ENCODE measurements at places on chromosomes 1 and 21.

- DNase-seq: no peak
These were observed 304.9 kb downstream of the HHAT start for GRCh38 chr1:210633636-210634035.

GRCh38 chr1:117096951-117097408 is 24.6 kb downstream of the TRIM45 start:
- no peak for DNase-seq

DNA sequence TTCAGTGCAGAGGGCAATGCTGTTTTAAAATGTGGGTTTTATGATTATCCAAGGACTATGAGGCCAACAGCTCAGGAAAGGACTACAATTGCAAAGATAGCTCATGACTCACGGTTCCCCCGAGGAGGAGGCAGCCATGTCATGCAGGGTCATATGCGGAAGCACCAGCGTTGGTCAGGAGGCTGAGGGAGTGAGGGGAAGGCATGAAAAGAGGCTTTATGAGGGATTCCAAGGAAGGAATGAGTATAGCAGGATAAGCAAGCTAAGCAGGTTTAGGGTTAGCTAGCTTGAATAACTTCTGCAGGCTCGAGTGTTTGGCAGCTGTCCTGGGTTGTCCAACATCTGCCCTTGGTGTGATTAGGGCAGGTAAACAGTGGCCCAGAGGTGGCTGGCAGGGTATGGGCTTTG is 495.1 kb downstream of the SETD4 start:
- DNase-seq: no peak

GRCh38 chr1:205122489-205122882 is 708 bp upstream of the RBBP5 start:
- no peak for DNase-seq

GRCh38 chr1:33358795-33359503 is 38.1 kb upstream of the A3GALT2 start:
- no peak for DNase-seq

- no peak for DNase-seq
These were observed 709 bp downstream of the TNFRSF14 start for GRCh38 chr1:2556678-2557481.

- DNase-seq: no peak
These were observed 54.7 kb upstream of the TRIM67 start for GRCh38 chr1:231107151-231107550.

- no peak for DNase-seq
These were observed 3.8 kb downstream of the BCL9 start for GRCh38 chr1:147545133-147545532.

- no peak for DNase-seq
These were observed 17.8 kb downstream of the ARHGEF16 start for GRCh38 chr1:3472088-3472850.

DNA sequence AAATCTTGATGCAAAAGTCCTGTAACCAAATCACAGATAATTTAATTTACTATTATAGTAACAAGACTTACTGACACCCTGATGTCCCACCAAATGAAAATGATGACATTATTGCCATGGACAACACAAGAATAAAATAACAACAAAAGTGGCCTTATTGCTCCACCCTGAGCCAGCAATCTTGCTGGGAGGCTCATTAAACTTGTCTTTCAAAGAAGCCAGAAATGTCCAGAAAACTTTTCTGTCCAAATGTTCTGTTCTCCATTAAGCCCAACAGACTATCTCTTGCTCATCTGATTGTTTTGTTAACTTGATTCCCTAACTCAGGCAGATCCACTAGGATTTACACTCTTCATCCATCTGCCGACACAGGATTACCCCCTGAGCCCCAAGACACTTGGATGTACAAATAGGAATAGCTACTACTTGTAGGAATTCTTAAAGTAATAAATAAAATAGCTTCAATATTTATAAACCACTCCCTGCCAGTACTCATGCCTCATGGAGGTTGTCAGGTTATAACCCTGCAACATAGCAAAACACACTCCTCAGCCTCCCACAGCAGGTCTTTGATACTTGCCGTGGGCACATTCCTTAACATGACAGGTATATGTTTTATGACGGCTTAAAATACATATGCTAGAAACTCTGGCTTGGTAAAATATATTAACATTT is 84.9 kb downstream of the PTPN14 start:
- DNase-seq: no peak

GRCh38 chr1:166197141-166197540 is 30.3 kb upstream of the FAM78B start:
- no peak for DNase-seq

DNA sequence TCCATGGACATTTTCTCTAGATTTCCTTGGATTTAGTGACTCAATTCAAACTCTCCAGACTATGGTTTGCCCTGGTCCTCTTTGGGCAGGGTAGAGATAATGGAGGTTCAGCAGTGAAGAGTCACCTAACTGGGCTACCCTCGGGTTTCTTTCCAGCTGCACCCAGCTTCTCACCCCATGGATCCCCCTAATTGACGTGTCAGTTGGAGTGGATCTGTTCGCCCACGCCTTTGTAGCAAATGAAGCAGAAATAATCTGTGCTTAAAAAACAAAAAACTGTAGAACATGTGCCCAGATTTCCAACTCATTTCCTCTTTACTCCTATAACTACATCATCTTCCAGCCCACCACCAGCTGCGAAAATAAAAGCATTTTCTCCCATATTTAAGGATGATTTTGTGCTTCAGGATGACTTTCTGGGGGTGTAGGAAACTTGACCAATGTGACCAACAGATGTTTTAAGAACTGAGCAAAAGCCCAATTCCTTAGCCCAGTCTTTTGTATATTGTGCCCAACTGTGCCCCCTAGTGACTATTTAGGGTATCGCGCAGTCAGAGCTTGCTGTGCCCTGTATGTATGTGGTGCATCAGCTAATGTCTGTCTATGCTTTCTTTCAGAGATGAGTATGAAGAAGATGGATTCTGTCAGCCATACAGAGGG is 66.5 kb upstream of the UBE2U start:
- peak; percentile 82 for DNase-seq

DNA sequence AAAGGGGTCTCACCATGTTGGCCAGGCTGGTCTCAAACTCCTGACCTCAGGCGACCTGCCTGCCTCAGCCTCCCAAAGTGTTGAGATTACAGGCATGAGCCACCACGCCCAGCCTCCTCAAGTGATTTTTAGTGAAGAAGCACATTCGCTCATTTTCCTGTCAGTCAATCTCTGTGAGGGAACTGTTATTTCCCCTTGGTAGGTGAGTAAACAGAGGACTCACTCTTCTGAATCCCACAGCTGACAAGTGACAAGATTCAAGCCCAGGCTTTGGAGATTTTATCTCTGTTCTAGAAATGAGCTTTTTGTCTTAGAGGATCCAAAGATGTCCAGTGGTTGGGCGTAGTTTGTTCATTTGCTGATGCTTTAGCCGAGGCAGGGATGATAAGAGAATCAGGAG is 43.9 kb upstream of the TACSTD2 start:
- no peak for DNase-seq

Measured in left forelimb (tissue), 1 donor.